Stimulated activated naive B cell treated with anti-CD40 and anti-IgM and Interleukin-4, amounts not matched to agents 10 μg/mL and 1 μg/mL and 100 μg/mL, for 72 hours (primary cell): ENCODE measurements at places on chromosomes 11 and 22.

DNA sequence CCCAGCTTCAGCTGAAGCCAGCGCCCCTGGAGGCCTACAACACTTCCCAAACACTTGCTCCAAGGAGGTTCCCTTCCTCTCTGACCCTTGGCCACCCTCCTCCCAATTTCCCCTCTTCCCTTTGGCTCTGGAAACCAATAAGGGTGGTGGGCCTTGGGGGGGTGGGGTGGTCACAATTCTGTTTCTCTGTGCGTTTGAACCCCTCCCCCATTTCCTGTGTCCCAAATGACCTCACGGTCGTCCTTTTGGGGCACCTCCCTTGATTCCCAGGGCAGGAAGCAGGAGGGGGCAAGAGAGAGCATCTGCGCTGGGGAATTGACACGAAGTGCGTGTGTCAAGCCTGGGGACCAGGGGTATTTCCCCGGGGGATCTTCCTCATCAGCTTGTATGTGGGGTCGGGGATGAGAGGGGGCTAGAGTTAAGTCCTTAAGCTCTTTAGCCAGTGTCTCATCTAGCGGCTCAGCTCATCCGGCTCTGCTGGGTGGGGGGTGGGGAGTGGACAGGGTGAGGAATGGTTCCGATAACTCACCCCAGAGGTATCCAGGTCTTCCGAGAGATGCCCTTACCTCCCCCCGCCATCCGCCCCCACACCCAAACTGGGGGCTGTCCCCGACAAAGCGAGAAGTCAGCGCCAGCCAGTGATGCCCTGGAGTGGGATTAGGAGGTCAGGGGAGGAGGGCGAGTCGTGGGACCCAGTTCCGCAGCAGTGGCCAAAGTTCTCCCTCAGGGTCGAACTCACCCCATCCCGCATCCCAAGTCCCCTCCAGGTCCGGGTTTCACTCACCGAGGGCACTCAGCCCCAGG lies 587 bp downstream of the ESAM start:
- DNase-seq = no peak

GRCh38 chr22:43532301-43533155 lies 120.7 kb downstream of the MPPED1 start:
- no peak for DNase-seq

- no peak for DNase-seq
These were observed 10.8 kb downstream of the ST14 start for GRCh38 chr11:130170345-130170744.

DNA sequence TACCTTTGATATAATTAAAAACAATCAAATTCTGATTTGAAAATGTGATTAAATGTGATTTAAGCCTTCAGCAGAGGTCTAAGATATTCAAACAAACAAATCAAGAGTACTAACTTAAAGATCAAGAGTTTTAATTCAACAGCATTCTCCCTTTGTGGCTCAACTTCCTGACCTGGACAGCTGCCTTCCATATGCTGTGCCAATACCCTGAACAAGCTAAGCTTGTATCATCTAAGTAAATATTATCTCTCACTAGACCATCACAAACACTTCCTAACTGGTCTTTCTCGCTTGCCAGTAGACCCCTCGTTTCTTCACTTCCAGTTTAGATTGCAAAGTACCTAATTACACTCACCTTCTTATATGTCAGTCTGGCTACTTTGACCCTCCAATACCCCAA lies 35.9 kb upstream of the P4HA3 start:
- no peak for DNase-seq

GRCh38 chr11:100593291-100593690 lies 93.8 kb upstream of the ARHGAP42 start:
- no peak for DNase-seq

- DNase-seq = no peak
These were observed 1.9 kb downstream of the KCNJ5 start for GRCh38 chr11:128892866-128893565.

DNA sequence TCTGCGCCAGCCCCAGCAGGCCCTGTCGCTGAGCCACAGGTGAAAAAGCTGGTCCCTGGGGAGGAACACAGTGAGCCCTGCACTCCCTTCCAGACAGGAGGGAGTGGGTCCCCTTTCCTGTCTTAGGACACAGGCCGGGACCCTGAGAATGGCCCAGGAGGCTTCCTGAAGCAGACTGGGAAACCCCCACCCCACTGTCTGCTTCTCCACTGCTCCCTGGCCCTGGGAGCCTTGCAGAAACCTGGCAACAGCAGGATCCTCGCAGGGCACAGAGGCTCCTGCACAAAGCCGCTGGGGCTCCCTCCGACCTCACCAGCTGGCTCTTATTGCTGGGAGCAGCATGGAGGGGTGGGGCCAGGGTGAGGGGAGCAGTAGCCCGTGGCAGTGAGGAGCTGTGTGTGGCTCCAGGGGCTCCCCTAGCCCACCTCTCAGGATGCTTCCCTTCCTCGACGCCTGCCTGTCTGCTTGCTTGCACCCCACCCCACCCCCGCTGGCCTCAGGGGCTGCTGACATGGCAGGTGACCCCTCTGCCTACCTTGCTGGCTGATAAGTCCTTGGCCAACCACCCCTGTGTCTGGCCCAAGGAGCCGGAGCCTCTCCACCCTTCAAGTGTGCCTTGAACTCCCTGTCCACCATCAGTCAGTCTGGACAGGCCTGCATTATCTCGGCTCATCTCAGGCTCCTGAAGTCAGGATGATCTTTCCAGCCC lies 72.1 kb upstream of the KCNQ1OT1 start:
- DNase-seq = no peak

- DNase-seq = no peak
These were observed 55.8 kb downstream of the MS4A13 start for GRCh38 chr11:60570970-60571369.

DNA sequence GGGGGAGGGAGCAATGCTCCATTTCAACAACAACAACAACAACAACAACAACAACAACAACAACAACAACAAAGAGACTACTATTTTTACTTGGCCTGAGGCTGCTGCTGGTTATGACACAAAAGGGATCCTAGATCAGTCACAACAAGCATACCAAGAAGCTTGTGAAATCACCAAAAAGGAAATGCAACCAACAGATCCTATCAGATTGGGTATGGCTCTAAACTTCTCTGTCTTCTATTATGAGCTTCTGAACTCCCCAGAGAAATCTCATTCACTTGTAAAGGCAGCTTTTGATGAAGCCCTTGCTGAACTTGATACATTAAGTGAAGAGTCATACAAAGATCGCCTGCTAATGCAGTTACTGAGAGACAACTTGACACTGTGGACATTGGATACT lies 10.5 kb upstream of the MS4A2 start:
- DNase-seq = no peak

GRCh38 chr22:35749808-35750207 lies 32.1 kb downstream of the APOL5 start:
- DNase-seq = peak; percentile 77

DNA sequence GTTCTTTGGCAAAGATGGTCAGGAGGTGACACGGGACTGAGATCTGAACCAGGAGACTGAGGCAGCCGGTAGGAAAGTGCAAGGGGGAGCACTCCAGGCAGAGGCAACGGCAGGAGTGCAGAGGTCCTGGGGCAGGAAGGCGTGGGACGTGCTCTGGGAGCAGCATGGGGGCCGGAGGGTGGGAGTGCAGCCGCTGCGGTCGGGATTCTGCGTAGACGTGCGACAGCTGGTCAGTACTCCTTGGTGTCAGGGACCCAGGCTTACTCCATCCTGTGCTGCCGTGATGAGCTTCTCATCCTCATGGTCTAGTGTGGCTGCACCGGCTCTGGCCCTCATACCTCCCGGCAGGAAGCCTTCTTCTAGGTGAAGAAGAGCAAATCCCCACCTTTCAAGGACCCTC lies 16.9 kb upstream of the TRMU start:
- DNase-seq = no peak

- no peak for DNase-seq
These were observed 94.0 kb upstream of the FOLH1 start for GRCh38 chr11:49302360-49302759.

- peak; percentile 54 for DNase-seq
These were observed 19.9 kb upstream of the MUC5B start for GRCh38 chr11:1202776-1203504.

- DNase-seq = no peak
These were observed 2.9 kb downstream of the BIRC3 start for GRCh38 chr11:102320188-102320587.

DNA sequence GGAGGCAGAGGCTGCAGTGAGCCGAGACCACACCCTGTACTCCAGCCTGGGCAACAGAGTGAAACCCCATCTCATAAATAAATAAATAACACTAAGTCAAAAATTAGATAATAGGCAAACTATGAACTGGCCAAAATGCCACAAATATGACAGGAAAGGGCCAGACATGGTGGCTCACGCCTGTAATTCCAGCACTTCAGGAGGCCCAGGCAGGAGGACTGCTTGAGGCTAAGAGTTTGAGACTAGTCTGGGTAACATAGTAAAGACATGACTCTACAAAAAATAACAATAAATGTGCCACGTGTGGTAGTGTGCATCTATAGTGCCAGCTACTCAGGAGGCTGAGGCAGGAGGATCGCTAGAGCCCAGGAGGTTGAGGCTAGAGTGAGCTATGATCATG lies 19.9 kb downstream of the SEC14L6 start:
- no peak for DNase-seq

GRCh38 chr22:42078469-42079318 lies 806 bp upstream of the SMDT1 start:
- DNase-seq = no peak

- no peak for DNase-seq
These were observed 688.5 kb downstream of the TBC1D22A start for GRCh38 chr22:47450876-47451475.

DNA sequence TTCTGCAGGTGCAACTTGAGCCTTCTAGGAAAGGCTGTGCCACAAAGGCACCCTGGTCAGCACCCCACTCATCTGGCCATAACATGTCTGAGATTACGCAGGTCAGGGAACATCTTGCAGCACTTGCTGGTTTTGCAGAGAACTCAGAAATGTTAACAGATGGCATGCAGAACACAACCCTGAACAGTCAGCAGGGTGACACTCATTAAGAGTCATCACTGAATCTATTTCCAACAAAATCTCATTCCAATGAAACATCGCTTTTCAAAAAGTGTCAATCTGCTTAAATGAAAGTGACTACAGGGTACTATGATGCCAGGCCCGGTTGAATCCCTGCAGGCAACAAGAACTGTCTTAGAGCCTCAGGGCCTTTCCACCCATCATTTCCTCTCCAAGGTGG lies 369.8 kb upstream of the CCDC90B start:
- DNase-seq = no peak

DNA sequence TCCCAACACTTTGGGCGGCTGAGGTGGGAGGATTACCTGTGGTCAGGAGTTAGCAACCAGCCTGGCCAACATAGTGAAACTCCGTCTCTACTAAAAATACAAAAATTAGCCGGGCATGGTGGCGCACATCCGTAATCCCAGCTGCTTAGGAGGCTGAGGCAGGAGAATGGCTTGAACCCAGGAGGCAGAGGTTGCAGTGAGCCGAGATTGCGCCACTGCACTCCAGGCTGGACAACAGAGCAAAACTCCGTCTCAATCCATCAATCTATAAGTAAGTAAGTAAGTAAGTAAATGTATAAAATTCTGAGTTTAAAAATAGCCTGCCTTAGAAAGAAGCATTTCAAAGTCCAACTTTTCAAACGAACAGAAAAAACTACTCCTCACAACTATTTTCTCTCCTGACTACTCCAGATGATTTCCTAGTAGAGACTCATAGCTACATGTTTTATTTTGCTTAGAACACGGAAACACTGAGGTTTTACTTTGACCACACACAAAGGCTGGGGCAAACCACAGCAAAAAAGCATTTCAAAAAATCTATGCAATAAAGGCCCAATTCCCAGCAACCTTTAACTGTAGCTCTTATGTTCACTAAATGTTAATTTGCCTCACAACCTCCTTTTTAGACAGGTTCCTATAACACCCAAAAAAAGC lies 16.3 kb downstream of the SPTY2D1 start:
- DNase-seq = no peak

- no peak for DNase-seq
These were observed 7.6 kb downstream of the CLDN5 start for GRCh38 chr22:19516378-19517170.

- peak; percentile 82 for DNase-seq
These were observed 1.0 kb upstream of the LRFN4 start for GRCh38 chr11:66855574-66856495.

DNA sequence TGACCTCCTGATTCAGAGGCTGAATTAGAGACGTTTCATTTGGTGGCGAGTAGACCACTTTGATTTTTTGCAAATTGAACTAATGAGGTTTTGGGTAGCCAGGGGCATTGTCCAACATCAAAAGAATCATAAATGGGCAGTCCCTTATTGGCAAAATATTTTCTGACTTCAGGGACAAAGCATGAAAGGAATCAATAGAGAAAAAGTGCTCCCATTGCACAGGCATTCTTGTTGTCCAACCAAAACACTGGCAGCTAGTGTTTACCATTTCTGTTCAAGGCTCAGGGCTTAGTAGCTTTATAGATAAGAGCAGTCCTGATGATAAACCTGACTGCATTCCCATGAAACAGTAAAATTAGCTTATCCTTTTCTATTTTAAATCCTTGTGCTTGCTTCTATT lies 6.4 kb upstream of the CARD16 start:
- DNase-seq = no peak

DNA sequence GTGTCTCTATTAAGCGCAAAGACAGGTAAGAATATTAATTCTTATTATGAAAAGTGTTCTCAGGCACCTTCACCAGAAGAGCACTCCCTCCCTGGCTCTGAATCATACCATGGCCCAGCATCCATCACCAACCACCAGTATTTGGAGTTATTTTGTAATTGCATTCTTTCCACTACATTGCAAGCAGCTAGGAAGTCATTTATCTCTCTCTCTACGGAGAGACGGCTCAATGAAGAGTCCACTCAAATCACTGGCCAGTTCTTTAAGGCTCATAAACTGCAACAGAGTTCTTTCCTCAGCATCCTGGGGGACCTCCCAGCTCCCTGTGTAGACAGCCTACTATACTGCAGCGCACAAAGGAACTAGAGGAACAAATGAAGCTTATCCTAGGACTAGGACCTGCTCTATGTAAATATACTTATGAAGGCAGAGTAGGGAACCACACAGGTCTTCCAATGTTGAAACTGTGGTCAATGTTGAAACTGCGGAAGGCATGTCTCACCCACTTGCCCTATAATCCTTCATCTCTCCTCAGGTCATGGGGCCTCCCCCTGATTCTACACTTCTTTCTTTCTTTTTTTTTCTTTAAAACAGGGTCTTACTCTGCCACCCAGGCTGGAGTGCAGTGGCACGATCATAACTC lies 63.4 kb downstream of the AAMDC start:
- no peak for DNase-seq

- no peak for DNase-seq
These were observed 32.7 kb upstream of the FAR1 start for GRCh38 chr11:13635804-13636203.

GRCh38 chr22:40436505-40437431 lies 66.4 kb downstream of the SGSM3 start:
- peak; percentile 80 for DNase-seq

- no peak for DNase-seq
These were observed 327.7 kb downstream of the TENM4 start for GRCh38 chr11:79113054-79113690.
